ENCODE measurements at places on chromosomes 7 and 10.

GRCh38 chr7:92843034-92843760 is 6.8 kb upstream of the CDK6 start:
- DNase-seq = no peak

GRCh38 chr7:125516194-125516593 is 586.6 kb upstream of the POT1 start:
- DNase-seq = no peak

- no peak for DNase-seq
These were observed 60.6 kb upstream of the LAMB1 start for GRCh38 chr7:108063520-108063933.

DNA sequence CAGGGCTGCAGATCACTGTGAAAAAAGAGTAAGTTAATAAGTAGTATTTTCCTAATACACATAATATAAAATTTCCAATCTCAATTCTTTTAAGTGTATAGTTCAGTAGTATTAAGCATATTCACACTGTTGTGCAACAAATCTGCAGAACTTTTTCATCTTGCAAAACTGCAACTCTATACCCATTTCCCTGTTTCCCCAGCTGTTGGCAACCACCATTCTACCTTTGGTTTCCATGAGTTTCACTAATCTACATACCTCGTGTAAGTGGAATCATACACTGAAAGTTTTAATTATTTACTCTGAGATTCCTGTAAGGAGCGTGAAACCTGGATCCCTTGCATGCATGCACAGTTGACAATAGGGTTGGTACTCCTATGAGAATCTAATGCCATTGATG is 155.4 kb downstream of the ZPBP start:
- no peak for DNase-seq

- no peak for DNase-seq
These were observed 4.8 kb downstream of the DENND2A start for GRCh38 chr7:140635816-140636215.

- DNase-seq = no peak
These were observed 128.7 kb upstream of the LYZL1 start for GRCh38 chr10:29160150-29160617.

DNA sequence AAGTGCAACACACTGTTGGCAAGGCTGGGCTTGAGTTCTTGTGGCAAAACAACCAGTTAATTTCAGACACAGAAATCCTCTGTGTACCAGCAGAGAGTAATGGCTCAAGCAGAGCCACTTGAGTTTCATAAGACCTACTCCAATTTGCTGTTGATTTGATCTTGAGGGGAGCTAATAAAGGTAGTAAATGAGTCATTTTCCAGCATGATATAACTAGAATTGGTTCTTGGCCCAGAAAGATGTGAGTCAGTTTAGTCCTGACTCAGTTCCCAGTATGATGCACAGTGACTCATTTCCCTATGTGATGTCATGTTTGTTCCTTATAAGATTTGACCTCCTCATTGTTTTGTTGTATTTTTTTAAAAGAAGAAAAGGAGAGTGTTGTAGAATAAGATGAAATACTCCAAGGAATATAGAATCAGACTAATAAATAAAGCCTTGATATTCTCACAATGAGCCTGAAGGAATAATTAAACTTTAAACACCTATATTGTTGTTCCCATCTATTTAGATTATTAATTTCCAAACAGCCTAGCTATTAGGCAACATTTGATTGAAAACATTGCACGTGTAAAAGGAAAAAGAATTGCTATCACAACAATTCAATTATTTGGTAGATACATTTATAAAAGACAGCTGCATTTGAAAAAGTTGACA is 186.2 kb downstream of the REEP3 start:
- no peak for DNase-seq

GRCh38 chr7:7830122-7830878 is 111.9 kb upstream of the RPA3 start:
- DNase-seq = no peak

DNA sequence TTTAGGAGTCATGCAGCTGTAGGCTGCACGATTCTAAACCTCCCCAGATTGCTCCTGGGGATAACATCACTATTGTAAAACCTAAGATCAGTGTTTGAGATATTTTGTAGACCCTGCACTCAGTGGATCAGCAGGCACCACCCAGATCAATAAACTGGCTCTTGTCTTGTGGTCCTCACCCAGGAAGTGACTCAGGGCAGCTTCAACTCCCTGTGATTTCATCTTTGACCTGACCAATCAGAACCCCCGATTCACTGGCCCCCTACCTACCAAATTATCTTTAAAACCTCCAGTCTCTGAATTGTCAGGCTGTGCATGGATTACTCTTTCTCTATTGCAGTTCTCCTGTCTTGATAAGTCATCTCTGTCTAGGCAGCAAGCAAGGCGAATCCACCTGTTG is 25.7 kb downstream of the ARL5B start:
- DNase-seq = no peak

GRCh38 chr7:51949726-51950644 is 633.4 kb upstream of the COBL start:
- no peak for DNase-seq

GRCh38 chr7:128398016-128398840 is 11.6 kb downstream of the IMPDH1 start:
- DNase-seq = no peak

DNA sequence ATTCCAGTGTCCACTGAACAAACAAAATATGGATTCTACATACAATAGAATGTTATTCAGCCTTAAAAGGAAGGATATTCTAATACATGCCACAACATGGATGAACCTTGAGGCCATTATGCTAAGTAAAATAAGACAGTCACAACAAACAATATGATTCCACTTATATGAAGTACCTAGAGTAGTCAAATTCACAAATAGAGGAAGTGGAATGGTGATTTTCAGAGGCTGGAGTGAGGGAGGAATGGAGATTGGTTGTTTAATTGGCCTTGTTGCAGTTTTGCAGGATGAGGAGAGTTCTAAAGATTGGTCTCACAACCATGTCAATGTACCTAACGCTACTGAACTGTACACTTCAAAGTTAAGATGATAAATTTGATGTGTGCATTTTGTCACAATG is 119.6 kb downstream of the CHN2 start:
- no peak for DNase-seq

DNA sequence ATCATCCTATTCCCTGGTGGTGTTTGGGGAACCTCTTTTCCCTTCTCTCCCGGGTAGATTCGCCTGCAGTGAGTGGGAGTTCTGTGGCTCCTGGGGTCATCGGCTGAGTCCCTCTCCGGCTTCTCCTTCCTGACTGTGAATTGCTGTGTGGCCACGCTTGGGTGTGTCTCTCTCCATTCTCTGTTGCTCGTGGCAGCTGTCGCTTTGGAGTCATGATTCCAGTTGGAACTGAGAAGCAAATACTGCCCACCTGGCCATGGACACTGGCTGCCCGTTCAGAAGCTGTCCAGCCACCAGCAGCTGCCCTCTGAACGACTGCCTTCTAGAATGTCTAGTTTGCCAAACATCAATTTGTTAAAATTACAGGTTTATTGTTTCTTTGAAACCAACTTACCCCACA is 23.1 kb upstream of the PITRM1 start:
- no peak for DNase-seq

DNA sequence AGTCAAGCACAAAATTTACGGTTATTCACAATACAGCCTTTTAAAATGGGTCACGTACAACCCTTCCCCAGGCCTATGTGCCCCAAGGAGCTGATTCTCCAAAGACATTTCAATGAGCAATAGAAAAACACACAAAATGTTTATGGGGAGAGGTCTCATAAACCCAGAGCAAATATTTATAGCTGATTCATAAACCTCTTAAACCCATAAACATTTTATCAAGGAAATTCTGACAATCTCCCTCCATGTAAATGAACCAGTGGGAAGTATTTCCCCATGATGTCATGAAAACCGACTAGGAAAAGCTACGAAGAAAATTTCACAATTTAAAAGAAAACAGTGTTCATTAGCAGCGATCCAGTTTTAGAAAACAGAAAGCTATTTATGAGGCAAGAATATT is 36.0 kb downstream of the SFMBT2 start:
- no peak for DNase-seq

DNA sequence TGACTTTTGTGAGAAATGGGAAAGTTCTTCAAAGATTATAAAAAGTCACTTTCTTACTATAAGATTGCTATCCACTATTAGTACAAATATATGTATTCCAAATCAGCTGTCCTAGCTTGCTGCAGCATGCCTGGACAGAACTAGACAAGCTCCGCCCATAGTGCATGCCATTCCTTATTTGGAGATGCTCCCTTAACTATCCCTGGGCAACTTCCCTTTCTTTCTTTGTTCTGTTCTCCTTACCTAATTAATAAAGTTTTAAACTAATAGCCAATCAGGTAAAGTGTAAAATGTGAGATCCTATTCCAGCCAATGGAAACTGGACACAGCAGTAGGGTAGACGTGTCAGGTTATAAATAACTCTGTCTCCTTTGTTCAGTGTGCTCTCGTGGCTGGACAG is 281.9 kb downstream of the CAMK1D start:
- no peak for DNase-seq

DNA sequence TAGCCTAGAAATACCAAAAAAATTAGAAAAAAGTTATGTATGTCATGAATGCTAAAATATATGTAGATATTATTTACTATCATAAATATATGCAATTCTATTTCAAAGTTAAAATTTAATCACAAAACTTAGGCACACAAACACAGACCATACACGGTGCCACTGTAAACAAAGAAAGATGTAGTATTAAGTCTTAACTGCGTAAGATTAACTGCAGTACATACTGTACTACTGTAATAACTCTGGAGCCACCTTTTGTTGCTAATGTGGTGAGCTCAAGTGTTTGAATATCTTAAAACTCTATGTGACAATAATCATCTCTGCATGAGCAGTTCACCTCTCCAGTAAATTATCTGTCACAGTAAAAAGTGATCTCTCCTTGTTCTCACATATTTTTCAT is 23.6 kb downstream of the GDI2 start:
- no peak for DNase-seq

GRCh38 chr7:47145186-47145725 is 436.7 kb downstream of the TNS3 start:
- no peak for DNase-seq

- DNase-seq = no peak
These were observed 5.2 kb upstream of the BTBD16 start for GRCh38 chr10:122265896-122266295.

DNA sequence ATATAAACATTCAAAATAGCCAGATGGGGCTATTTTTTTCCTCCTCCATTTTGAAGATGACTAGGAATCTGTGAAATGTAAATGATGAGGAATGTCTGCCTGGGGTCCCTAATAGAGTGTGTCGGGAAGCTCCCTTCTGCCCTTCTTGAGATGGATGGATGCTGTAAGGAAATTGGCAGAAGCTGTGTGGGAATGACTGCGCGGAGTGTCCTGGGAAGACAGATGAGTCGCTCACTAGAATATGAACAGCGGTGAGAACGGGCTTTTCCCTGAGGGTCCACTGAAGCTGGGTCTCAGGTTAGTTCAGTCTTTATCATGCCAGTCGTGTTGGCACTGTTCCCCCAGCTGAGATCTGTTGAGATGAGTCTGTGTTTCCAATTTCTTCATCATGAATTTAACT is 75.1 kb upstream of the PLPP4 start:
- DNase-seq = no peak

- no peak for DNase-seq
These were observed 19.4 kb downstream of the C1GALT1 start for GRCh38 chr7:7201578-7202374.

DNA sequence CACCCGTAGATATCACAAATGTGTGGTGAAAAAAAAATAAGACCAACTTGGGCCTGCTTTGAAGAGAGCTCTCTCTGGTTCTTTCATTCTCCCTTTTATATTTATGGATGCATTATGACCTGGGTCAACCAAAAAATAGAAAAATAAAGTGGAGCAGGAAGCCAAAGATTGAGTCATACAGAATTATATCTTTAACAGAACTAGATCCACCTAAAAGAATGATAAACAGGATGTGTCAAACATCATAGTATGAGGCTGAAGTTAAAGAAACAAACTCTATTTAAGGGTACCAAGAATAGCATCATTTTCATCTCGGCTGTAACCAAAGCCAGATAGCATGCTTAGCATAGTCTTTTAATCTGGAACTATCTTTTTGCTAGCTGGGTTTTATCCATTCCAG is 28.8 kb upstream of the NMT2 start:
- no peak for DNase-seq

GRCh38 chr7:111517549-111517951 is 44.7 kb downstream of the IMMP2L start:
- no peak for DNase-seq

DNA sequence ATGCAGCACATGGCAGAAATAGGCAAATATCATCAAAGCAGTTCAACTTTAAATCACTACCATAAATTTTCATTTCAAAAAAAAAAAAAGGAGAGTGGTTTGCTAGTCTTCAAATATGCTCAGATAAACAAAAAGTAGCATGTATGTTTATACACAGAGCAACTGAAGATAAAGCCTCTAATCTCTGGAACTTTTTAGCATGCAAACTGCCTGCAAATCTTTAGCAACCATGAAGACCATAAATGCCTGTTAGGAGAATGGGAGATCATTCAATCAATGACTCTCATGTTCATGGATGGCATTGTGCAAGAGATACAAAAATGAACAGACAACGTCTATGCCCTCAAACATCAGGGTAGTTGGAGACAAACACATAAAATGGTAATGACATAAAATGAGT is 57.3 kb downstream of the ORC5 start:
- no peak for DNase-seq

GRCh38 chr7:28675429-28675828 is 263.1 kb downstream of the CREB5 start:
- DNase-seq = no peak

GRCh38 chr10:116878123-116878522 is 28.8 kb downstream of the ENO4 start:
- DNase-seq = no peak

- DNase-seq = no peak
These were observed 66.6 kb upstream of the PHYHIPL start for GRCh38 chr10:59109826-59110225.

DNA sequence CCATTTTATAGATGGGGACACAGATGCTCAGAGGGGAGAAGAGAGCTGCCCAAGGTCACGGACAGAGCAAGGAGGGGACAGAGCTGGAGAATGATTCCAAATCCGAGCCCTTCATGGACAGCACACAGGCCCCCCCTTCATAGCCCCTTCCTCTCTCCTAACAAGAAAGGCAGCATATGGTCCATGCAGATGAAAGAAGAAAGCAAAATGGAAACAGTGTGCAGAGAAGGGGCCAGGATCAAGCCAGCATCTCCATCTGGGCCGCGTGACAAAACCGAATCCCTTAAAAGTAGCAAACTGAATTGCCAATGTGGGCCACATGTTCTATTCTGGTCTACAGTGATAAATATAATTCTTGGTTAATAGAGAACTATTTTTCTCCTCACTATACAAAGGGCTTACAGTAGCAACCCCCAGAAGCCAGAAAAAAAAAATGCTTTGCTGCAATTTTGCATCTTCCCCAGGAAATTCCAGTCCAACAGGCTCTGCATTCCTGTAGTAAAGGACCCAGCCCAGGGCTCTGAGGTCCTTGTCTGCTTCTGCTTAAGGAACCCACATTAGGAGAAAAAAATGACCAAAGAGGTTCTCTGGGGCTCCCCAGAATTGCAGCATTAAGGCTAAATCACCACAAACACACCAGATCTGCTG is 7.8 kb downstream of the CPXM2 start:
- no peak for DNase-seq

All from stimulated activated CD8-positive, alpha-beta memory T cell treated with anti-CD3 and anti-CD28 coated beads, Interleukin-15, amount 100 ng/mL, for 4 hours (primary cell).